ENCODE measurements at places on chromosomes 2 and 18.
A peak's percentile ranks its signal among the peaks of the same experiment; 100 is the strongest.

DNA sequence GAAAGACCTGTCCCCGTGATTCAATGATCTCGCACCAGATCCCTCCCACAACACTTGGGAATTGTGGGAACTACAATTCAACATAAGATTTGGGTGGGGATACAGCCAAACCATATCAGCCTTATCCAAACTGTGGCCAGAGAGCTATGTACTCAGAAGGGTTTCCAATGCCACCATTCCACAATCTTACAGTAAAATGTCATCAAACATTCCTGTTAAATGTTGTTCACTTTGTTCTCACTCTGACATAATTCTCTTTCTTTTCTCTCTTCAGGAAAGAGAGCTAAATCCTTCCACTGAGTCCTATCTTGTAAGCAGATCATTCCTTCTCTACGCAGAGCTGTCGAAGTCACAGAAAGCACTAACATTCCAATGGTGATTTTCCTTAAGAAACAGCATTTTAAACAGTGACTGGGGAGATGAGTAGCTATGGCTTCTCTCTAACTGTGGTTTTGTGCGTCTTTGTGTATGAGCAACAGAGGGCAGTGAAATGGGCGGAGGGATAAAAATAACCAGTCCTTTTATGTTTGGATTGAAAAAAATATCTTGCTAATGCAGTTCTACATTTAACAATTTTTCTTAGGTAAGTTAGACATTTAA, 684.7 kb downstream of the EPHA4 start:
- no peak for DNase-seq

- DNase-seq, result no peak
Observed at GRCh38 chr2:127455566-127456493, 37.6 kb downstream of the PROC start.

- no peak for DNase-seq
Observed at GRCh38 chr2:99569386-99569785, 79.6 kb upstream of the REV1 start.

DNA sequence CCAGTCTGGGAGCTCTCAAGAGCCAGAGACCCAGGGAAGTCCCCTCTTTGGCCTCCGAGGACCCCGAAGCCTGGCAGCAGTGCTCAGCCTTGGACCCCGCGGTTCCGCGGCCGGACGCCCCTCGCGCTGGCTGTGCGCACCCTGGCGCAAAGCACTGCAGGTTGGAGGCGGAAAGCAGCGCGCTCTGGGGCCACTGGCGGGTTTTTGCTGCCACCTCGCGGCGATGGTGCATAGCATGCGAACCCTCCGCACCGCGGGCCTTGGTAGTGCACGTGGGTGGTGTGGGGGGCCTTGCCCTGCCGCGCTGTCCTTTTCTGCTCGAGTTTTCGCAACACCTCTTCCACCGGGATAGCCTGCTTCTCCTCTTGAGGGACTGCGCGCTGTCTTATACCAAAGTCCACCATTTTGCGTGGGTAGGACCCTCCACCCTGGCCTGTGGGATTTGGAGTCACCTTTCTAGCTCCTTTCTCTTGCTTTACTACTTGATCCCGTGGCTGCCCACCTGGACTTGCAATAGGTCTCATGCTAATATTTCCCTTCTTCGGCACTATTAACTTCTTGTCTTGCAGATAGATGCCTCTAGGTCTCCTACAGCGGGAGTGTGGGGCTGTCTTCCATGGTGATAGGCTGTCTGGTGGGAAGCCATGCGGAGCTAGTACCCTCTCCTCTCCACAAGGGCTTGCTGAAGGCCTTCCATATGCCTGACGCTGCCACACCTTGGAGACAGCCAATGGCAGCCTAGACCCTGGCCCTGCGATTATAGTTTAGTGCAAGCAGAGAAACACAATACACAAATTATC, 14.3 kb downstream of the SIX3 start:
- peak; percentile 74 for DNase-seq

GRCh38 chr2:39435741-39436591, 1.1 kb downstream of the MAP4K3 start:
- no peak for DNase-seq

GRCh38 chr2:104378853-104379374, 475.0 kb upstream of the POU3F3 start:
- DNase-seq, result no peak

DNA sequence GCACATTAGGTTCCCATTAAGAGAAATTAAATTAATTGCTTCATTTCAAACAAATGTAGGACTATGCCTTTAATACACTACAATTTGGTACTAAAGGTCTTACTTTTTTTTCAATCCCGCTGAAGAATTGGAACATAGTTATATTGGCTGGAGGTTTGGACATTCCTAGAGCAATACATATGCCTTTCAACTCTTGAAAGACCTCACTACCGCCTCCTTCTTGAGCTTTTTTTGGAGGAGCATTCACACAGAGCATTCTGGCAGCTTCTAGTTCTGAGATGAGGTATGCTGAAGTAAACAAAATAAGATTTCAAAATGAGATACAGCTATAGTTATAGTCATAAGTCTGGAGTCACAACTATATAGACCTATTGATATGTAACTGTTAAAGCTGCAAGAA, 10.9 kb downstream of the FAM98A start:
- DNase-seq, result no peak

DNA sequence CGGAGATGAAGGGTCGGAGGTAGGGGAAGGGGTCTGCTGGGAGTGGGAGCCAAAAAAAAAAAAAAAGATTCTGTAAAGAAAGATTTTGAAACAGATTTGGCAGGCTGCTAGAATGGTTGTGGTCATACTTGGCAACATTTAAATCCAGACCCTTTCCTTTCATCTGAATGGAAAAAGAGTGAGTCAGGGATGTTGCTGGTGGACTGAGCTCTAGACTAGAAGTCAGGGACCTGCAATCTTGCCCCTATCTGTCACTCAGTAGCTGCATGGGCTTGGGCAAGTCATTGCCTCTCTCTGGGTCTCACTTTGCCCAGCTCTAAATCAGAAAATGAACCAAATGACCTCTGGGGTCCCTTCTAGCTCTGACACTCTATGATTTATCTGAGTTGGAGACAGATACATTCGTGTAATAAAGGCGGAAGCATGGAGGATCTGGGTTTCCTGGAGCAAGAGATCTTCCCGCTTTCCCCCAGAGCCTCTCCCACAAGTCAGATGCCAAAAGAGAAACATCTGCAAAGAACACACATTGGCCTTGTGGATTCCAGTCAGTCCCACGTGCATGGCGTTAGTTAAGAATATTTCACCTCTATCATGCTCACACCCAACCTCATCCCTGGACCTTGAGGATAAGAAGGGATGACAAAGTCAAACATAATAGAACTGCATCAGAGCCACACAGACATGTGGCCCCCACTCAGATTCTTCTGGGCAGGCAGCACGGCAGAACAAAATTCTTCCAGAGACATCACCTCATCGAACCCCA, 58.5 kb downstream of the ADD2 start:
- no peak for DNase-seq

All from stimulated activated CD8-positive, alpha-beta memory T cell treated with anti-CD3 and anti-CD28 coated beads, Interleukin-7, amount 100 ng/mL, for 24 hours (primary cell).